Left renal cortex interstitium (tissue), 4 donors: ENCODE measurements at places on chromosomes 11 and 22. TPM values are rescaled to one million over a fixed set of nuclear protein-coding genes. Genes with fewer than 3 reads are reported as not detected.

Gene MAJIN
- 0.73 TPM for polyA plus RNA-seq

Gene ASPHD2
- polyA plus RNA-seq = 4.6 TPM

Gene TTC36
- polyA plus RNA-seq = 1.6 TPM

DNA sequence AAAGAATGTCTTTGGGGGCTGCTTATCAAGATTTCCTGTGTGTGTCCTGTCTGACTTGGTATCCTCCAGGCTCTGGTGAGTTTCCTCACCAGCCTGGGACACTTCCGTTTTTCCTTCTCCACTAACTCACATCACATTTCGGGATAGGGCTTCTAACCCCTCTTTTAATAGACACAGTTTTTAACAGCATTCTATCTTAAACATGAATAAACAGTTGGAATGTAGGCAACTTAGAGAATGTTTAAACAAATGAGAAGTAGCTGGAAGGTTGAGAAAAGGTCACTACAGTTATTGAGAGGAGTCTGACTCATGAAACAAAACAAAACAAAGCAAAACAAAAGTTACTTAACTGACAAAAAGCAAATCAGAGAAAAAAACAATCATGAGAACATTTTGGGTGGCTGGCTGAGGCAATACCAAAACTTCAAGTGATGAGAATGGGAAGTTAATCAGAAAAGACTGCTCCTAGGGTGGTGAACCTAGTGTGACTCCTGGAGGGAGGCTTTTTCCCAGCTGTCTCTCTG is 64.7 kb upstream of the CTSC start:
- no peak for DNase-seq

- DNase-seq = no peak
Measured at GRCh38 chr11:75350743-75351540, 519 bp downstream of the ARRB1 start.

DNA sequence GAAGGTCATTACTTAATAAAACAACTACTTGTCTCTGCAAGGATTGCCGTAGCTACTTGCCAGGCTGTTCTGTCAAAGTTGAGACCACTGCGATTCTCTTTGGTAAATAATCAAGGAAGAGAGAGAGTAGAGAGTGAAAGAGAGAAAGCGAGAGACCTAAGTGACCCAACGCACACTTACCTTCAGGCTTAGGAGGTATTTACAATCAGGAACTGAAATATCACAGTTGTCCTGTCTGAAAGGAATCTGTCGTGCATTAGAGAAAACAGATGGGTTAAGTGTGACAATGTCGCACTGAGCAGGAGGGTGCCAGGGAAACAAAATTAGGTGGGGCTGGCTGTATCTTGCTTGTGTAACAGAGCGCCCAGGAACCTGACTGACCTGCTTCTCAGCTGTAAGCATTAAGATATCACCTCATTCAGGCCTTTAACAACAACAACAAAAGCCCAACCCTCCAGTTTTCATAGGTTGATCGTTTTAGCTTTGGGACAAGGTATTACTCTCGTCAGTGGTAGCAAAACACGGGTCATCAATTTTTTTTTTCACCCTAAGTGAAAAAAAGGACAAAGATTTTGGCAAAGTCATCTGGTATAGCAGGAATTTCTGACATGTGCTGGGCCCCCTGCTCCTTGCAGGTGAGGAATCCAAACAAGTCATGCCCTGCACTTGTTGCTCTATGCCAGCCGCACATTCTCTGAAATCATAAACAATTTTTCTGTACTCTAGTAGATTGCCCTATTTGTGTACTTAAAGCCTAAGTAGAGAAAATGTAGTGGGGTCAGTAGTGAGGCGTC is at the start of gene MUC15:
Gene MUC15 (minus strand): TSS at position 403 of the 794 bp plus-strand sequence. CDS start 5,169 bp downstream, outside the sequence.
- no peak for DNase-seq

GRCh38 chr11:101915791-101916291 is 481 bp downstream of the ANGPTL5 start:
- DNase-seq = no peak

GRCh38 chr22:30885001-30885366 is 83.6 kb downstream of the MORC2 start:
- DNase-seq = no peak

DNA sequence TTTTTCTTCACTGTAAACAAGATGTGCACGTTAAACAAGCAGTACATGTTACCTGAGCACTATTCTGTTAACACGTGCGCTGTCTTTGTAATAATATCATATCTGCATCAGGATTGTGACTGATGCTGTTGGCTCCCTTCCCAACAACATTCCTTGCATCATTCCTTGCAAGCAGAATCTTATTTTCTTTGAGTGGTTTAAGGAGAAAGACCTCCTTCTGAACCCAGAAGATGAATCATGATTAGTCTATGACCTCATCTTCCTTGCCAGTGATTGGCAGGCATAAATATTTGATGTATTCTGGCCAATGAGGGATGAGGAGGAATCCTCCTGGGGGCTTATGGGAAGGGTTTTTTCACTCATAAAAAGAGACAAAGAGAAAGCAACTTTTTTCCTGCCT is 46.2 kb downstream of the C11orf71 start:
- DNase-seq = no peak

DNA sequence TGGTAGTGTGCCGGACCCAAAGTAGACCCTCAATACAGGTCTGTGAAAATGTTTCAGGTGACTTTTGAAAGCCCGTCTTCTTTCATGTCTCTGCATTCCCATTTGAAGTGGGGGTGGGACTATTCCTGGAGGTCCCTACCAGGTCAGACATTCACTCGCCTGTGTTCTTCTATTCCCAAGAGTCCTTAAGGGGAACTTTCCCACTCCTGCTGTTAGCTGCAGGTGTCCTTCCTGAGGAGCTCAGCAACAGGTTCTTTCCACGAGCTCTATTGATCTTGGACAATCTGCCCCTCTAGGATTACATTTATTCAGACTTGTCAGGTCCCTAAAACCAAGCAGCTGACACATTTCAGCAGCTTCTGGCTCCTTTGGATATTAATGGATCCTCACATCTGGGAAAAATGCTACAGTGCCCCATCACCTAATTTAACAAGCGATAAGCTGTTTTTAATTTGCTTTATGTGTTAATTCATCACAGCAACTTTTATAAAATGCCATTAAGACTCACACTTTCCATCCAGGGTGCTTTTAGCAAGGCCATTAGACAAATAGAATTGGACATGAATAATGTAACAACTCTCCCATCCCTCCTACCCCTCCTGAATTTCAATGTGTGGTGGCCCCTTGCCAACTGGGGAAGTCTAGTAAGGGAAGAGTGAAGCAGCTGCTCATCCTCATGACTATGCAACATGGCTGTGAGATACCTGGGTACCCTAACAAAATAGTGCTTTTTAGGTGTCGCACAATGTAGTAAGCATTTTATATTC is 259.5 kb upstream of the CCDC90B start:
- DNase-seq = no peak

GRCh38 chr11:110453684-110454354 is 24.1 kb downstream of the FDX1 start:
- DNase-seq = no peak

DNA sequence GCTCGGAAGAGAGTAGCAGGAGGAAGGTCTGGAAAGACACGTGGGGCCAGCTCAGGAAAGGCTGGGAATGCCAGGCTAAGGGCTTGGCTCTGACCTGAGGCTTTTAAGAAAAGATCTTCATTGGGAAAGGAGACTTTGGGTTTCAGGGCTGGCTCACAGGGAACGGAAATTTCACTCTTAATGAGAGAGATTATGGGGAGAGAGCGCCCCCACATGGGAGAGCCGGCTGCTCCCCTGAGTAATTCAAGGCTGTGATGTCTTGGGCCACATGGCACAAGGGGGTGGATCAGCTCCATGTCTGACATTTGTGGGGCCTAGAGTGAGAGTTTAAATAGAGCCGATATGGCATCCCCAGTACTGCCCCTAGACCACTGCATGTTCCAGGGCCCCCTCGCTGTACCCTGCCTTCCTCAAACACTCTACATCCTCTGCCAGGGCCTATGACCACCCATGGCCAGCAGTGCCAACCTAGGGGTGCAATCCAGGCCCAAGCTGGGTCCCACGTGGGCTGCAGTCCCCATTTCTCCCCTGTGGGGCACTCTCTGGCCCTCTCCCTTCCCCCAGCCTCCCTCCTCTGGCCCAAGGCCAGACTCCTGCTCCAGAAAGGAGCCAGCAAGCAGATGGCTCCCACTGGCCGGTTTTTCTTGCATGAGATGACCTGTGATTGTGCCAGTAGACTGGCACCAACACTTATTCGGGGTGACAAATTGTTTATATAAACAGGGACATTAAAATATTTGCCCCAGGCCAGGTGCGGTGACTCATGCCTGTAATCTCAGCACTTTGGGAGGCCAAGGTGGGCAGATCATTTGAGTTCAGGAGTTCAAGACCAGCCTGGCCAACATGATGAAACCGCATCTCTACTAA is 75.2 kb downstream of the ISX start:
- DNase-seq = no peak

- no peak for DNase-seq
Measured at GRCh38 chr11:47182380-47182779, 3.9 kb downstream of the PACSIN3 start.
